ENCODE measurements at places on chromosomes 6 and 20.
A peak's percentile ranks its signal among the peaks of the same experiment; 100 is the strongest.

- DNase-seq, result no peak
Observed at GRCh38 chr20:54110457-54110856, 40.1 kb upstream of the BCAS1 start.

- no peak for DNase-seq
Observed at GRCh38 chr6:75723382-75723781, 25.7 kb upstream of the MYO6 start.

- DNase-seq, result no peak
Observed at GRCh38 chr6:49609285-49609684, 27.4 kb downstream of the RHAG start.

- DNase-seq, result no peak
Observed at GRCh38 chr6:85971238-85971637, 328.6 kb upstream of the SYNCRIP start.

- DNase-seq, result no peak
Observed at GRCh38 chr20:41892031-41892430, 273.9 kb upstream of the CHD6 start.

DNA sequence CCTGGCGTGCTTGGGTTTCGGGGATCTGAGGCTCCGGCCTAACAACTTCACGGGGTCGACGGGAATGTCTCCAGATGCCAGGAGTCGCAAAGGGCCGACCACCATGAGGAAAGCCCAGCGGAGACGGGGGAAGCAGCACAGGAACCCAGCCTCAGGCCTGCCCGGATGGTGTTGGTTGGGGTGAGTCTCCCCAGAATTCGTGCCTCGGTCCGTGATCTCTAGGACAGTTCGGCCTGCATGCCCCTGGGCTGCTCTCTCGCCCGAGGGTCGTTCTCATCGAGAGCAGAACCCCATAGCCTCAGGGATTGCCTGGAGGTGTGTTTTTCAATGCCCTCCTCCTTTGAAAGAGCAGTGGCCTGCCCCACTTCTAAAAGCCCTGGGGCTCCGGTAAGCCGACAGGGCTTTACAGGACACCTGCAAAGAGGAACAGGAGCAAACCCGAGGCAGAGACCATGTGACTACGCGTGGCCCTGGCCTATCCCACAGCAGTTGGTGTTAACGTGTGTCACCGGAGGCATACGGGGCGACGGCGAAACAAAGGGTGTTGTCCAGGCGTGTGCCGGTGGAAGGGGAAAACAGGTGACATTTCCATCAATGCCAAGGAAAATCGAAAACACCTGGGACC lies 973.1 kb upstream of the DEFB115 start:
- DNase-seq, result no peak

- DNase-seq, result no peak
Observed at GRCh38 chr6:39585641-39586040, 139.6 kb downstream of the KIF6 start.

DNA sequence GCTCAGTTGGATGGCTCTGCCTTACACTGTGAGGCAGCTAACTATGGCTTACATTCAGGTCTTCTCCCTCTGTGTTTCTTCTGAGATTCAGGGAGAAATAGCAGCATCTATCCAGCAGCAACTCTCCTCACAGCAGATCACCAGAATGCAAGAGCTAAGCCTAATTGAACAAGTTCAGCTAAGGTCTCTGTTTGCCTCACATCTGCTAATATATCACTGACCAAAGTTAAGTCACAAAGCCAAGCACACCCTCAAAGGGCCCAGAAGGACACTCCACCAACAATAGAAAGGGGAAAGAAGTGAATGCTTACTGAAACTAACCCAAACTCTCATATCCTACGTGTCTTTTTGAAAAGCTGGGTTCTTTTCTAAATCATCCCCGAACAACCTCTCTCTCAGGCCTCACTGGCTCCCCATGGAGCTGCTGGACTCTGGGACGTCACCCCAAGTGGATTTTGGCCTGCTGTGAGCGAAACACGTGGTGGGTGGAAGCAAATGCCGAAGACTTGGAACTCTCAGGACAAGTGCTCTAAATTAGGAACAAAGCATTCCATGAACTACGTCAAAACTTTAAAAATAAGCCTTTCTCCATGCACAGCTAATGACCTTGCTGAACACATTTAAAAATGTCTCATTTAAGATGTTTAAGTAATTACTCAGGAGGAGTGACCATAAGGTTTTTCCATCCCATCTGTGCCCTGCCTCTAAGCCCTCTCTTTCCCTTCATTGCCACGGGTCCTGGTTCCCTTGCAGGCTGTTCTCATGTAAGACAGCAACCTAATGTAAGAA lies 167.5 kb upstream of the PLCB4 start:
- no peak for DNase-seq

GRCh38 chr6:1371933-1372332 lies 17.4 kb upstream of the FOXF2 start:
- DNase-seq, result no peak

DNA sequence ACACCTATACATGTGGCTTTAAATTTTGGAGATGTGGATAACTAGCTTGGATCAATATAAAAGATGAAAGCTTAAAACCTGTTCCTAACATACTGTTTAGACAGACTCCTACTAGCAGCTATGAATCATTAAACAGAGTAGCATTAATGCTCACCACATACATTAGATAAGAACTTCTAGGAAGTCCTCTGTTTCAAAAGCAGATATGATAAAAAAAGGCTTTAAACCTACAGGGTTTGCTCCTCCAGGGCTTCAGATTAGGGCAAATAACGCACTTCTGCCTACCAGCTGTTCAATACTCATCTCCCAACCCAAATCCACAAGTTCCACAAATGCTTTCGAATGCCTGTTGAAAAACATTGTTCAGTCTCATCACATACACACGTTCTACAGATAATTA lies 1.5 kb downstream of the REPS1 start:
- DNase-seq, result no peak

GRCh38 chr6:105514306-105514705 lies 111.4 kb upstream of the PREP start:
- DNase-seq, result no peak

GRCh38 chr6:147223736-147224135 lies 19.5 kb downstream of the STXBP5 start:
- no peak for DNase-seq

- DNase-seq, result no peak
Observed at GRCh38 chr20:48921883-48922820, 641 bp downstream of the ARFGEF2 start.

- DNase-seq, result no peak
Observed at GRCh38 chr6:119129968-119130484, 51.6 kb upstream of the FAM184A start.

- DNase-seq, result no peak
Observed at GRCh38 chr20:58078741-58079522, 149.5 kb downstream of the ANKRD60 start.

GRCh38 chr20:61529354-61529753 lies 277.3 kb downstream of the CDH4 start:
- no peak for DNase-seq

- DNase-seq, result no peak
Observed at GRCh38 chr6:72913797-72914196, 291.9 kb downstream of the KCNQ5 start.

GRCh38 chr20:9994676-9995075 lies 40.1 kb upstream of the ANKEF1 start:
- DNase-seq, result no peak

DNA sequence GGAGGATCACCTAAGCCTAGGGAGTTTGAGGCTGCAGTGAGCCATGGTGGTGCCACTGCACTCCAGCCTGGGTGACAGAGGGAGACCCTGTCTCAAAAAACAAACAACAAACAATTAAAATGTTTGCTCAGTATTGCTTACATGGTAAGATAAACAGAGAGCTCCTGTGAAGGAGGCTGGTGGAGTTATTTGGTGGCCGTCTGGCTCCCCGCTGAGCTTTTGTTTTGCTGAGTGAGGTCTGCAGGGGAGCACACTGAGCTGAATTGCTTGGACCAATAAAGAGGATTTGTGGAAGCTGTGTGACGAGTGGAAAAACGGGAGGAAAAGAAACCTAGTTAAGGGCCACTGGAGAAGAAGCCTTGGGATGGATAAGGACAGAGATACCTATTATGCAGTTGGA lies 41.1 kb upstream of the BMP6 start:
- no peak for DNase-seq

GRCh38 chr6:1952740-1953360 lies 292.6 kb downstream of the GMDS start:
- no peak for DNase-seq

DNA sequence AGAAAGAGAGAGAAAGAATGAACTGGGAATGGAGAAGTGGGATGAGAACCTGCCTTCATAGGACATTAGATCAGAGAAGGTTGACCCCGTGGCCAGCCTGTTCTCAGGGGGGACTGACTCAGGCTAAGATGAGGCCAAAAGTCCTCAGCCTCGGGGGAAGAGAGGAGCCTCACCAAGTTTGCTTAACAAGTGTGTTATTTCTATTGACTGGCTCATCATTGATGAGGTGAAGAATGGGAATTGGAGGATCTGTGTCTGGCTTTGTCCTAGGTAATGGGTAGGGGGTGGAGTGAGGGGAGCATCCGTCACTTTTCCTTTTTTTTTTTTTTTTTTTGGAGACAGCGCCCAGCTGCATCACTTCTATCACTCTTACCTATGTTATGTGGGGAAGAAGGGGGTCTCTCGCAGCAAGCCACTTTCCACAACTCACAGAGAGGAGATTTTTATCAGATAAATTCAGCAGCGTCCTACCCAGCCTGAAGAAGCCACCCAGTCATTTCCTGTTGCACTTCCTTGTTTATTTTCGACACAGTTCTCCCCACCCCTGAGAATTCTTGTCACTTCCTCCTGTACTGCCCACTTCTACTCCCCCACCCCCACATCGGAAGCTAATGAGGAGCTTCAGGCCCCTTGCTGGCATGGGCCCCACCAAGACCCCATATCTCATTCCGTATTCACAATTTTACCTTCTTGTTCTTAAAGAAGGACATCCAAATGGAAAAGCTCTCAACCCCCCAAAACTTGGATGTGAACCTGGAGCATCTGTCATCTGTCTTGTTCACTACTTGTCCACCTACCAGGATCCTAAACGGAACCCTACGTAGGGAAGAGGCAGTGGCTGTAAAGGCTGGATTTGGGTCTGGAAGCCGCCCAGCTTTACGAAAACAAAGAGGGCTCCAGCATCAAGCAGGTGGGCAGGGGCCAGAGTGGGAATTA lies 2.8 kb upstream of the RNASET2 start:
- DNase-seq, result no peak

DNA sequence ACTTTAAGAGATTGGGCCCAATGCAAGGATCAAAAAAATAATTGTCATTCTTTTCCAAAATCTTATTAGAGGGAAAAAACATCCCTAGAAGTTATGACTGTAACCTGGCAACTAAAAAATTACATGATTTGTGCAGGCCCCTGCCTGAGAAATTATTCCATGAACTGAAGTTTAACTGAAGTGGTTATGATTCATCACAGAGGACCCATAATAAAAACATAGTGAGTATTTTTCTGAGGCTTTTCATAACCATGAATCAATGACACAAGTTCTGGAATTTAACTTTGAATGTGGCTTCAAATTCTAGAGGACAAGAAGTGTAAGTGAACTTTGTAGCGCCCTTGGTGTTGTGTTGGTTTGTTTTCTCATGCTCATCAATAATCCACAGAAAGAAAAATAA lies 31.1 kb upstream of the CARMIL1 start:
- no peak for DNase-seq

- DNase-seq, result no peak
Observed at GRCh38 chr6:87745966-87746721, 44.1 kb upstream of the AKIRIN2 start.

GRCh38 chr6:49038294-49038822 lies 424.7 kb downstream of the MMUT start:
- DNase-seq, result no peak

DNA sequence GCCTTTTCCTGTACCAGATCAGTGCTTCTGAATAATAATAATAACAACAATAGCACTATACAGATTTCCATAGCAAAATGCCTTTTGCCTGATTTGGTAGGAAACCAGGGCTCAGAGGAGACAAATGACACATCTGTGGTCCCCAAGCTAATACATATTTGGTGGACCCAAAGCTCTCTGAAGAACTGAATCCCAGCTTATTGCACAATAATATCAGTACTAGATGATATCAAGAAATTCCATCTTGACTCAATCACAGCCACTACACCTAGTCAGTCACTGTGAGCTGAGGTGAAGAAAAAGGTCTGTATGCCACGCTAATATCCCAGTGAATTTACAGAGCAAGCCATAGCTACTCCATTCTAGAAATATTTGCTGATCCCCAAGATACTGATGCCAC lies 270.6 kb upstream of the RIN2 start:
- DNase-seq, result no peak

DNA sequence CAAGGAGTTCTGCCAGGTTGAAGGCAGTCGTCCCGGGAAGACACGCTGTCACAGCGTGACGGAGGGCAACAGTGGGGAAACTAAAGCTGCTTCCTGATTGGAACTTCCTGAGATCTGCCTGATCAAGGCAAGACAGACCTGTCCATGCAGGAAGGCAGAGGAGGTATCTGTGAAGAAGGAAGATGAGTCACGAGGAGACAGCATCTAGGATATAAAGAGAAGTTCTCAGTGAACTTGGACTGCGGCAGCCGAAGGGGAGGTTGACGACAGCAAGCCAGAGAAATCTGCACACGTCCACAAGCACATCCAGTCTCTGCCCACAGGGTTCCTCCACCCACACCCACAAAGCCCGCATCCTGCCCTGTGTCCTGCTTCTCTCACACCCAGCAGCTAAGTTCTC lies 38.6 kb downstream of the PREP start:
- no peak for DNase-seq

DNA sequence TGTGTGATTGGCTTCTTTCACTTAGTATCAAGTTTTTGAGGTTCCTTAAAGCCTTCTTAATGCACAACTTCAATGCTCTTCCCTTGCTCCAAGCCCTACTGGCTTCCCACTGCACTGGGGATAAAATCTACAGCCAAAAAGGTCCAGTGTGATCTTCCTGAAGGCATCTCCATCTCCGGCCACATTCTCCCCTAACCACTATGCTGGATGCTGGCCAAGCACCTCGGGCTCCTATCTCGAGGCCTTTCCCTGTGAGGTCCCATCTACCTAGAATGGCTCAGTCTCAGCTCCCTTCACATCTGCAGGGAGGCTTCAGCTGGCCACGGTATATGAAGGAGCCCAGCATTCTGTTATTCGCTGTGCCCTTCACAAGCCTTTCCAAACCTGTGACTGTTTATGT lies 48.1 kb downstream of the CNKSR3 start:
- DNase-seq, result no peak

- DNase-seq, result no peak
Observed at GRCh38 chr6:168249746-168250145, 69.8 kb downstream of the DACT2 start.

- DNase-seq, result peak; percentile 17
Observed at GRCh38 chr6:147204060-147204785, at the start of gene STXBP5. Gene STXBP5 (plus strand): TSS chr6:147204417. CDS start chr6:147204533, 116 bp downstream.

GRCh38 chr6:127518710-127519468 lies at the start of gene MTCL3:
Gene MTCL3 (minus strand): TSS chr6:127519335.
- DNase-seq, result no peak

Measured in urinary bladder (tissue), 4 donors.